ENCODE measurements at places on chromosomes 6 and 20. TPM values are rescaled to one million over a fixed set of nuclear protein-coding genes. Genes with fewer than 3 reads are reported as not detected.

DNA sequence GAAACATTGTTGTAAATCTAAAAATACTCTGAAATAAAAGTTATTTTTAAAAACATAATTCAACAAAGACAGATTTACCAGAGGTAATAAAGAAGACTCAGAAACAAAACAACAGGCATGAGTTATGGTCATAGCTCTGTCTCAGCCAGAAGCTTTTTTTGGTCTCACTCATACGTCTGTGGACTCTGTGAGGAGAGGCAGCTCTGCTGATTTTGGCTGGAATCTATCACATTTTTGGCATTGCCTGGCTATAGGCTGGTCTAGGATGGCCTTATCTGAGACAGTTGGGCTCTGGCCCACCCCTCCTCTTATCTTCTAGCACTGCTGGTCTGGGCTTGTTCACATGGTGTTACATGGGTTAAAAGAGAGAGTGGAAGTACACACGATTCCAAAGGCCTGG lies 514.0 kb upstream of the BTBD3 start:
- DNase-seq, result no peak

DNA sequence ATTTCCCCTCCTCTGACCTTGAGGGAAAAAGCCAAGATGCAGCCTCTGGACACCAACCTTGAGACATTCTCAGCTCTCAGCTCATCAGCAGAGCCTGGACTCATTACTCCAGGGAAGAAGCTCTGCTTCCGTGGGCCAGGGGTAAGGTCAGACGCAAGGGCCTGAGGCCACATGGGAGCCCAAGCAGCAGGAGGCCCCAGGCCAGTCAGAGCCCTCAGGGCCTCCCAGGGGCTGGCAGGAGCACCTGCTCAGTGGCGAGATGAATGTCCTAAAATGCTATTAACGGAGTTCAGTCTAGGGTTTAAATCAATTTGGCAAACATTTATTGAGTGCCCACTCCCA lies 208.6 kb downstream of the ERMARD start:
- no peak for DNase-seq

DNA sequence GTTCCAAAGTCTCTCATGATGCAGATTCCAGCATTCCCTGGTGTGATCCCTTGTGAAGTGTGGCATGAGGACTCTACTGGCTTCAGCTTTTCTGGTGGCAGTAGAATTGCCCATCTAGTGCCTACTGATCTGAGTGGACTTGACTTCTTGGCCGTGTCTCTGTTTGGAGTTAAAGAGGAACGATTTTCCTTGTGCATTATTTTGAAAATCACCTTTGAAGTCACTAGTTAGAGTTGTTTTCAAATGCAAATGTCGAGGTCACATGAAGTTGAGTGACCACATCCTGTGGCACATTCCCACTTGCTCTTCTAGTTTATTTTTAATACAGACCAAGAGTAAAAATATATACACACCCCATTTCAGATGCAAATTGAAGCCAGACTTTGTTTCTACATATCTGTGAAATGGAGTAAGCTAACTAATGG lies 270.7 kb upstream of the TAB2 start:
- DNase-seq, result no peak

DNA sequence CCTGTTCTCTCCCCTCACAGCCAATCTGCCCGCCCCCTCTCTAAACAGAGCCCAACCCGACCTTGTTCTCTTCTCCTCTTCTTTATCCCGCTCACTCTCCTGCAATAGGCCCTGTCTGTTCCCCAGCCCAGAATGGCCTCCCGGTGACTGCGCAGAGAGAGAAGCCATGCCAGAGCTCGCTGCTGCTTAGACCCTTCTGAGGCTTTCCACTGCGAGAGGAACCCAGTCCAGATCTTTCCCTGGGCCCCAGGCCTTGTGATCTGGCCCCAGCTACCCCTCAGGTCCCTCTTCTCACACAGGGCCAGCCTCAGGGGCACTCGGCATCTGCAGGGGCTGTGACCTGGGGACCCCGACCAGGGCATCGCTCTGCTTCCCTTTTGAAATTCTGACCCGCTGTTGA lies 58.1 kb downstream of the TMEM242 start:
- no peak for DNase-seq

DDX43 gene
- 0.42 TPM for total RNA-seq

- no peak for DNase-seq
Observed at GRCh38 chr6:101935732-101936131, 542.2 kb downstream of the GRIK2 start.

PKIB gene
- total RNA-seq, result 5.1 TPM

GRCh38 chr6:6434151-6434550 lies 113.7 kb upstream of the F13A1 start:
- no peak for DNase-seq

DNA sequence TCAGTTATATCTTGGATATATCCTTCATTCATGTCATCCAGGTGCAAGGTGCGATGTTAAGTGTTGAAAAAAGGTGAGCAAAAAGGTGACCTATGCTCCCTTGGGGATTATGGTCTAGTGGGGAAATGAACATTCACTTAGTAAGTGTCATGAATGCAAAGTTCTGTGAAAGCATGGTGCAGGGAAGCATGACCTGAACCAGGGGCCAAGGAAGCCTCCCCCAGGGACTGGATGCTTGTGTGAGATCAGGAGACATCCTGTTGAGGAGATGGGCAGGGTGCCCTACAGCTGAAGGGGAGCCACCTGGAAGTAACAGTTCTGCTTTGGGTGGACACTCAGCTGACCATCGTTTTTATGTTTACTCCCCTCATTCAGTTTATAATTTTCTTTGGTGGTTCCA lies 179.5 kb downstream of the SYNDIG1 start:
- DNase-seq, result no peak

- DNase-seq, result no peak
Observed at GRCh38 chr6:56043761-56044160, 168.4 kb upstream of the BMP5 start.

- no peak for DNase-seq
Observed at GRCh38 chr20:43689165-43689564, 22.3 kb downstream of the MYBL2 start.

DNA sequence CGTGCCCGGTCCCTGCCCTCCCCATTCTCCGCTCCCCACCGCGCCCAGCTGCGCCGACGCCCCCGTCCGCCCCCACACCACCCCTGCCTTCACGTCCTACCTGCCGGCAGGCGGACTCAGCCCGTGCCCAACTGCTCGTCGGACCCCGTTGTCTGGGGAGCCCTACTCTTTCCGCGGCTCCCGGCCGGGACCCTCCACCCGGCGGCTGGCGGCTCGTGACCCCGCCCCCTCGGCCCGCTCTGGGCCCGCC lies at the start of gene SERAC1:
Gene SERAC1 (minus strand): TSS at position 223 of the 250 bp plus-strand sequence. CDS start 9,899 bp downstream, outside the sequence.
- no peak for DNase-seq

MAVS gene
- total RNA-seq, result 13.8 TPM

LTV1 gene
- 22.0 TPM for total RNA-seq

GRCh38 chr6:161853657-161854056 lies 579.8 kb upstream of the AGPAT4 start:
- DNase-seq, result no peak

DNA sequence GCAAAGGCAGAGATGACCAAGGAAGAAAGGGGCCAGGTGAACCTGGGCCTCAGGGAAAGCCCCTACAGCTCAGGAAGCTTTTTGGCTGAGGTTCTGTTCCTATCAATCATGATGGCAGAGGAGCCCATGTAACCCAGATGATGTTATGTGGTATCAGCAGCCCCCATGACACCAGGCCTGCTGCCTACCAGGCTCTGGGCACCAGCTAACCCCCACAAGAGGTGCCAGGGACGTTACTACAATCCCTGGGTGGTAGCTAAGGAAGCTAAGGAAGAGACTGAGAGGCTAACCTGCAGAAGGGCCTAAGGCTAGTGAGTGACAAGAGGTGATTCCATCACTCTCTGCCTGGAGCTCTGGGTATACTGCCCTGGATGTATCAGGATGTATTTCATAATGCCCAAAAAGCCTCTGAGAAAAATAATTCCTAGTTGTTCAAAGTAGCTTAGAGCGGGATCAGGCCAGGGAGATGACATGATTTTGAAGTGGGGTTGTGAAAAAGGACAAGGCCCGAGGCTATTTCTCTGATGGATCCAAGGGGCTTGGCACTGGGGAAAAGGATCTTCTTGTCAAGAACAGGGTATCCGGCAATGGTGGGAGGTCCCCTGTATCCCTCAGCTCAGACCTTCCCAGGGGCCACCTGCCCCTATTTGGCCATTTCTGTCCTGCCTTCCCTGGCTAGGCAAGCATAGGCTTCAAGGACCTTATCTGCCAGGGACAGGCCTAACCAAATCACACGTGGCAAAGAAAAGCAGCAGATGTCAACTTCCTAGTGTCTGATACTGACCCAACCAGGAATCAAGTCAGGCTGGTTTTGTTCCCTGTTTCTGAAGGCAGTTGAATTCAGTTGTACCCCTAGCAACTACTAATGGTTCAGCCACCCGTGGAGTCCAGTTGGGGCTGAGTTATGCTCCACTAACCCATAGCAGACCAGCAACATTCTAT lies 41.3 kb downstream of the PANK2 start:
- DNase-seq, result no peak

MPIG6B gene
- 0.32 TPM for total RNA-seq

Measured in urinary bladder (tissue), 4 donors.